ENCODE measurements at places on chromosomes 11 and 22. TPM values are rescaled to one million over a fixed set of nuclear protein-coding genes. Genes with fewer than 3 reads are reported as not detected.

- peak; percentile 79 for DNase-seq
Measured at GRCh38 chr11:116879800-116880625, 42.6 kb upstream of the APOA1 start.

- no peak for DNase-seq
Measured at GRCh38 chr11:134559602-134559962, 147.5 kb upstream of the B3GAT1 start.

- DNase-seq, result no peak
Measured at GRCh38 chr22:35407362-35407761, 7.4 kb downstream of the MCM5 start.

- no peak for DNase-seq
Measured at GRCh38 chr11:64081745-64082442, 46.2 kb downstream of the FLRT1 start.

DNA sequence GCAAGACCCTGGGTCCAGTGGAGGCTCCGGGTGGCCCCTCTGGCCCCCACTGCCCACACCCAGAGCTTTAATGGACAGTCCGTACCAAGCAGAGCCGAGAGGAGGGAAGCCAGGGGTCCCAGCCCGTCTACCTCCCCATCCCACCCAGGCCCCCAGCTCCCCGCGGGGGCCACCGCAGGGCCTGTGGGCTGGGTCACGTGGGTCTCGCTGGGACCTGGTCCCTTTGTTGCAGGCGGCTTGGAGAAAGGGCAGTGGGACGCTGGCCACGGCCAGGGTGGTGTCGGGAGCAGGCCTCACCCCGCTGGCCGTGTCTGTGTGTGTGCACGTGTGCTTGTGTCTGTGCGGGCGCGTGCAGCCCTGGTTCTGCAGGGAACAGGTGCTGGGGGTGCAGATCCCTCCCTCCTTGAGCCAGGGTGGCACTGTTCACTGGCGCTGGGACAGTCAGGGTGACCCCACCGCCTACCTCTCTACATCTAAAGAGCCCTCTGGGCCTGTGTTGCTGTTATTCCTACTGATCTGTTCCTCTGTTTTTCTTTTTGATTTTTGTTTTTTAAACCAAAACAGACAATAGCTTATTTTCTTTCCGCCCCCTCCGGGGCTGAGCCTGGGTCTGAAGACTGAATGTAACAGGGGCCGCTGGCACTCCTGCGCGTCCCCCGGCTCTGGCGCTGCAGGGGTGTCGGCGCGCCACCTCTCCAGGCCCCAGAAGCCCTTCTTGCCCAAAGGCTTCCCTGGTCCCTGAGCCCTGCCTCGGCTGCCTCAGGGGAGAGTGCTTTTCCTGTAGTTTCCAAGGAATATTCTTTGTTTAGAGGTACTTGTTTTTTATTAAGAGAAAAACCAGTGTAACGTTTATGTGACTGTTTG lies 20.1 kb upstream of the TMEM191C start:
- no peak for DNase-seq

DNA sequence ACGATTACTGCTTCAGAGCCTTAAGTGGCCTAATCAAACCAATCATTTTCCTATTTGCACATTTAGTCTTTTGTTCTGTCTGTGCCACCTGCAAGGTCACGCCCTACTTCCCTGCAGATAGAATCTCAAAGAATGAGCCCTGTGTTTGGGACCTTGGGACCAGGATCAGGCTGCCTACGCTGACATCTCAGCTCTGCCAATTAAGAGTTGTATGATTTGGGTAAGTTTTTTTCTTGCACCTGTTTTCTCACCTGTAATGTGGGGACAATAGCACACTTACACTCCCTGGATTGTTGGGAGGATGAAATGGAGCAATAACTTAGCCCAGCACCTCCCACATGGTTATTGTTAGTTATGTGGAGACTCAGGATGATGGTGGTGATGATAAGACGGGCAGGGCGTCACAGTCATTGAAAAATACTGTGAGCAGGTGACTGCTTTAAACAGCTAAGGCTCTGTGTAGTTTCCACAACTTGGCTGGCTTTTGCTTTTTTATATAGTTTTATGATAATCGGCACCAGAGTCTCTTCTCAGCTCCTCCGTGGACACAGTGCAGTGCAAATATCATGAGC lies 155.0 kb downstream of the ADAMTS15 start:
- DNase-seq, result no peak

DNA sequence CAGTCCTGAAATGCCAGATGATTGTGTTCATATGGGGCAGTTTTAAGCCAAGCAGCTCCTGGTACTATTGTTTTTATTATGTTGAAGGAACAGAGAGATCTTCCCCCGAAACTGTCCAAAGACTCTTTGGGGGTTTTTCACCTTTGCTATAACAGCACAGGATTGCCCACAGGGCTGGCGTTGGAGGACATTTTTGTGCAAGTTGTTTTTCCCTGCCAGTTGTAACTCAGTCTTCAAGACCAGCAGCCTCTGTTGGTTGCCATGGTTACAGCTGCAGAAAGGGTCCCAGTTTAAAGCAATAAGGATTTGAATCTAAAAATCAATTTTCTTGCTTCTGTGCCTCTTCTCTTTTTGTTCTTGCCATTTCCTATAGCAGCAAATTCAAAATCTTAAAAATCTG lies 45.4 kb upstream of the YWHAH start:
- DNase-seq, result no peak

GRCh38 chr11:12478743-12479142 lies 101.4 kb downstream of the PARVA start:
- no peak for DNase-seq

DNA sequence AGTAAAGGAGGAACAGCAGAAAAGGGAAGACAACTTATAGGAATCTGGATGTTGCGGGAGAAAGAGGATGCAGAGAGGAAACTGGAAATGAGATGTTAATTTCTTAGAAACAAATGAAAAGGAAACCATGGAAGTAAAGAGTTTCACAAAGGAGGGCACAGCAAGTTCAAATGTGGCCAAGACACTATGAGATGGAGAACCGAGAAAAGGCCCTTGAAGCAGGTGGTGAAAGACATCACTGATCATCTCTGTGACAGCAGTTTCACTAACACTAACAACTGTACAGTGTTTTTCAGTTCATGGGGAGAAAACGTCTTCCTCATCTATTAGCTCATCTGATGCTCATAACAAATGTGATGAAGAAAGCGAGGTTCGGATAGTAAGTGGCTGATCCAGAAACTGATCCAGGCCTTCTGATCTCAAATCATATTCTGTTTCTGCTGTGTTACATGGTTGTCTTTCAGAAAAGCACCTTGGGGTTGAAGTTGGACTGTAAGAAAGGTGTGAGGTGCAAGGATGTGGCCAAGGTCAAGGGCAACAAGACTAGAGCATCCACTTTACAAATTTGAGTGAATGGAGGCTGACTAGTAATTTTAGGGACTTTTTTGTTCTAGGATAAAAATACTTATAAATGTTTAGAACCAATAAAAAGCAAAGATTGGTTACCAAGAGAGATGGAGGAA lies 492.1 kb upstream of the CADM1 start:
- no peak for DNase-seq

The APOA4 gene
- not detected for polyA plus RNA-seq
